ENCODE measurements at places on chromosomes 7 and 10. TPM values are rescaled to one million over a fixed set of nuclear protein-coding genes. Genes with fewer than 3 reads are reported as not detected.

- no peak for DNase-seq
These were observed 109.7 kb downstream of the PCDH15 start for GRCh38 chr10:54691331-54691730.

- peak; percentile 30 for DNase-seq
These were observed 17.1 kb downstream of the GRID1 start for GRCh38 chr10:86349474-86349873.

DNA sequence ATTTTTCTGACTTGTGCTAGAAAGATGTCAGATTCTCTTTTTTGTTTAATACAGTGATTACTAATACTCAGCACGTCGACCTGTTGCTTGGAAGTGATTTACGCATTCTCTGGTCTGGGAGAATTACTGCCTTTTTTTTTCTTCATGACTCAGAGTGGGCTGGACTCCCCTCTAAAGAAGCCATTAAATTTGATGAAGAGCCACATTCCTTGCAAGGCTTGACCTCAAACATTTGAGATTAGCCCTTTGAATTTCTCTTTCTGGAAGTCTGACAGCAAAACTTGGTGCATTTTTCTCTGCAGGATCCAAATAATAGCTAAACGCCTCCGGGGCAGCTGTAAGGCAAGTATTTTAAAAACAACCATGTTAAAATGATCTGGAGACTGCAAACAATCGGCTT is 171.6 kb downstream of the GALNT17 start:
- no peak for DNase-seq

- DNase-seq = no peak
These were observed 108.2 kb downstream of the HIP1 start for GRCh38 chr7:75630549-75630948.

DNA sequence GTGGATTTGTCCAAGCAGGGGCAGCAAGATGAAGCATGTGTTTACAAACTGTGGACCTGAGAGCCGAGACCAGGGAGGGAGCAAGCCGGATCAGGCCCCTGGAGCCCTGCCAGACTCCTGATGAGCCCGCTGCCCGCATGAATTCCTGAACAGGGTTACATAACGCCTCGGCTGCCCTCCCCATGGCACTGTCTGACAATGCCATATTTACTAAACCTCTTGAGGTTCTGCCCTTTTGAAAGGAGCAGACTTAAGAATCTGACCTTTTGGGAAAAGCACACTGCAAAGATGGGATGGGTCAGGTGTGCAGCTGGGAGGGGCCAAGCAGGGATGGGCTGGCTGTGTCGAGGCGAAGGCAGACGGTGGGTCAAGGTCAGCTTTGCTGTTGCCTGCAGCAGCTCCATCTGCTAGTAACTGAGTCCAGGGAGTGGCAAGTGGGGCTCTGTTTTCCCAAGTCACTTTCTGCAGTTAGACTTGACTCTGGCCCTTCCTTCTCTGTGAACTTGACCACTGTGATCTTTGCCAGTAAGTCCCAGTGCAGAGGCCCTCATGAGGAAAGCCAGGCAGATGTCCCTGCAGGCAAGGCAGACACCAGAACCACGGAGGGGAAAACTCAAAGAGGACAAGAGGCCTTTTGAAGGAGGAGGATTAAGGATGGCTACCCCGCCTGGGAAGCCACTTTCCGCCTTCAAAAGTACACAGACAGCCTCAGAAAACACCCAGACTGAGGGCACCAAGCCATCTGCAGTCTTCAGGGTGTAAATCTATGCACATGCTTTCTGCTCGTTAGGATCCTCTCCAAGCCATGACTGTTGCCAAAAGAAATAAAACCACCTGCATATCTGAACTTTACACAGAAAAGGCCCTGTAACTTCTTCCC is 175.8 kb downstream of the TNS3 start:
- peak; percentile 7 for DNase-seq

DNA sequence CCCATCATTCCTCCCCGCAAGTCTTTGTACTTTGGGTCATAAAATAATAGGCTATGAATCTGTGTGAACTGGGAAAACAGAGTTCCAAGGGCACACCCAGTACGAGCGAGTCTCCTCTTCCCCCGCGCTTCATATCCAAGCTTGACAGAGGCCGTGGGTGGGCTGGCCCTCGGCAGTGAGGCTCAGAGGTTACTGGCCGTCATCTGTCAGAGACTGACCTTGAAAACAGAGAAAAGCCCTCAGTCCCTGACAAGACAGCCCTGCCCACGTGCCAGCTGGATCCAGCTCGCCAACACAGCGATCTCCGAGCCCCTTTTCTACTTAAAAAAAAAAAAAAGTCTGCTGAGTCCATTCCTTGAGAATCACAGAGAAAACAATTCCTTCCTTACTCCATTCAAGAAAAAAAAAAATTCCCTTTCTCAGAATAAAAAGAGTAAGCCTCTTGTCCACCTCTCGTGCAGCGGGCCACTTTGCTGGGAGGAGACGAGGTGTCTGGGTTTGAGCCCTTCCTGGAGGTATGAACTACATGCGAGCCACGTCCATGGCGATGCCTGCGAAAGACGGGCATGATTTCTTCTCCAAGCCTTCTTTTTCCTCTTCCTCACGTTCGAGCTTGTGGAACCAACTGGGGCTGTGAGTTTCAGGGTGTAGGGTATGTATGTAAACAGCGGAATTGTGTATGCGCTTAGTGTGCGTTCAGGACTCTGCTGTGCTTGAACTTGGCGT is 744 bp upstream of the BICC1 start:
- DNase-seq = no peak

PPRC1 gene
- 14.5 TPM for total RNA-seq

FGL2 gene
- total RNA-seq = 0.17 TPM

All from dermis blood vessel endothelial cell (primary cell).